ENCODE measurements at places on chromosomes 1 and 21.

DNA sequence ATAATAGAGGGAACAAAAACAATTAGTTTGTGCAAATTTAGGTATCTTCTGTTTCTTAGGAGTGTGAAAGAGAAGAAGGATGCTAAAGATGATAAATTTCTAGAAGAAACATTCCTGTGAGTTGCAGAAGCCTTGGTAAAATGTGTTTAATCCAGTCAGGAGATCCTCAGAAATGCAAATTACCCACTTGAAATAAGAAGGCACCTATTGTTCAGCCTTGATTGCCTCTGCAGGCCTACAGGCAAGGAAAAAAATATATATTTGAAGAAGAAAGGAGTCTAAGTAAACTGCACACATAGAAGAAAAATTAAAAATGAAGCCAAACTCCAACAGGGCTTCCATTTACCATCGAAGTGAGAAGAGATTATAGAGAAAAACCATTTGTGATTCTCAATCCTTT is 51.0 kb upstream of the LHX8 start:
- no peak for DNase-seq

- DNase-seq: no peak
Observed at GRCh38 chr1:226901421-226901820, 31.0 kb downstream of the PSEN2 start.

DNA sequence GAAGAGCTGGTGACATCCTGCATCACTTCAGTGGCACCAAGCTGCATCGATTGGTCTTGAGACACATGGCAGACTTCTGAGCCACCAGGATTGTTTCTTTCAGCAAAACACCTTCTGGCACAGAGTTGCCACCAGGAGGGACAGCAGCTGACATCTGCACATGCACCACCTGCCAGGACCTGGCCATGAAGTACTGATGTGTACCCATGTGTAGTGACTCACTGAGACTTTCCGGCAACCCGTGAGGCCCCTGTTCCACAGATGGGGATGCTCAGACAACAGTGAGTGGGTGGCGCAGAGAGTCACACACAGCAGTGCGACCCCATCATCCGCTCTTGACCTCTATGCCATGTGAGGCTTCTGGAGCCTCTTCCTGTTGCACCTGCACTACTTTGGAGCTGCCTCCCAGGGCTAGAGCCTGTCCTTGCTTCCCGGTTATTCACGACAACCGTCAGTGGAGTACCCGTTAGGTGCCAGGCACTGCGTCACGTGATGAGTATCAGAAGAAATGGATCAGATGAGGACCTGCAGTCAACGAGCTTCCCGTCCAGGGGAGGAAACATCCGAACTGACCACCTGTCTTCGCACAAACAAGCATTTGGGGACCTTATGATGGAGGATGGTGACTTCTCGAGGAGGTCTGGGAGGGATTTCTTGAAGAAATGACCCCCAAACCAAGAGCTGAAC is 80.5 kb upstream of the VAMP3 start:
- no peak for DNase-seq

DNA sequence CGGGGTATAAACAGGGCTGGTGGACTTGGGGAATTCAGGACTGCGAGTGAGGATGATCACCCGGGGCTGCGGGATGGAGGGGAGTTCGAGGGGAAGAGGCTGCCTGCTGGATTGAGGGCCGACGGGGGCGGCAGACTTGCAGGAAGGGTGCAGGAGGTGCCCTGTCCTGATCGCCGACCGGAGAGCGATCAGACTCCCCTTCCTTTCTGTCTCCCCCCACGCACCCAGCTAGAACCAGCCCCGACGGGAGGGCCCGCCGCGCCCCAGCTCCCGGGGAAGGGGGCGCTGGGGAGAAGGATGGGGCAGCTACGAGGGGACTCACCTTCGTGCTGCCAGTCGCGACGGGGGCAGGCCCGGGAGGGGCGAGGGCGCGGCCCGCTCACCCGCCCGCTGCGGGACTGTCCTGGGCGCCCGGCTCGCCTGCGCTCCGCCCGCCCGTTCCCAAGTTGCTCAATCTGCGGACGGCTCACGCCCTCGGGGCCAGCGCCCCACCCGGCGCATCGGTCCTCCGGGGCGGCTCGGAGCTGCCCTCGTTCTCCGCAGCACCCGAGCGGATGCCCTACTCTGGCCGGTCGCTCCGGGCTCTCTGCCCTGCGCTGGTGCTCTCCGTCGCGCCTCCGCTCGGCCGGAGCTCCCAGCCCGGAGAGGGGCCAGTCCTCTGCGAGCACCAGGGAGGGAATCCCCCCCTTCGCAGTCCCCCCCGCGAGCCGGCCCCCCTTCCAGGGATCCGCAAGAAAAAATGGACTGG is at the start of gene RSPO1:
Gene RSPO1 (minus strand): TSS at position 649 of the 748 bp plus-strand sequence. CDS start 5,231 bp downstream, outside the sequence.
- DNase-seq: peak; percentile 57

DNA sequence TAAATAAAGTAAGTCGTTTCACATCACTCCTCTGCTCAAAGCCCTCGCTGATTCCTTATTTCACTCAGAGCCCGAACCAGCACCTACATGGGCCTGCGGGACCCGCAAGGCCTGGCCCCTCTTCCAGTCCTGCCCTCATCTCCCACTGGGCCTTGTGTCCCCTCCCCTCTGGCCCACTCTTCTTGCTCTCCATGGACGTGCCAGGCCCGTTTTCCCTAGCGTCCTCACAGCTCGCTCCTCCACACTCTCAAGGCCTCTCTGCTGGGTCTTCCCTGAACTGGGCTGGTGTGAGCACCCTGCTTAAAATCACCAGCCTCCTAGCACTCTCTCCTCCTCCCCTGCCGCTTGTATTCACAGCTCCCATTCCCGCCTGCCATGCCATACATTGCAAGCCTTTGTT is 237.9 kb downstream of the FOXD2 start:
- DNase-seq: no peak

DNA sequence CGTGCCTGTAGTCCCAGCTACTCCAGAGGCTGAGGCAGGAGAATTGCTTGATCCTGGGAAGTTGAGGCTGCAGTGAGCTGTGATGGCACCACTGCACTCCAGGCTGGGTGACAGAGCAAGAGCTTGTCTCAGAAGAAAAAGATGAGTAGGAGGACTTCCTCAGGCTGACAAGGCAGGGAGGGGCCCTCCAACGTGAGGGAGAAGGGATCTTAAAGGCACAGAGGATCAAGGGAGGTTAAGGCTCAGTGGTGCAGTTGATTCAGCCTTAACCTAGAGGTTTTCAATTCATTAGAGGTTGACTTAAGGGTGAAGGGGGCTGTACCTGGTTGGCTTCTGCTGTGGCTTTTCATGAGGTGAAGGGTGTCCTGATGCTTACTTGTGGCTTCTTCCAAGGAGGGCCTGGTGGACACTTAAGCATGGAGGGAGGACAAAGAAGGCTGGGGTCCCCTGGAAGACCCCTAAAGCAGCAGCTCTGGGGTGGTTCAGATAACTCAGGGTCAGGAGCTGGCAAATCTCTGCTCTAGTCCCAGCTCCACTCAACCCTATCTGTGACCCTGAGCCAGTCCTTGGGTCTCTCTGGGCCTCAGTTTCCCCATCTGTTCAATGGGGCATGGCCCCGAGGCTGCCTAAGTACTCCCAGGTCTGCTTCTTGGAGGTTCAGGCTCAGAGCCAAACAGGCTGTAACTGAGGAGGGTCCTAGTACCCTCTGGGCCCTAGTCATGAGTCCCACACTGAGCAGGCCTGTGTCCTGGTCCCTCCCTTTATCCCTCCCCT is 6.3 kb downstream of the EXTL1 start:
- DNase-seq: no peak

DNA sequence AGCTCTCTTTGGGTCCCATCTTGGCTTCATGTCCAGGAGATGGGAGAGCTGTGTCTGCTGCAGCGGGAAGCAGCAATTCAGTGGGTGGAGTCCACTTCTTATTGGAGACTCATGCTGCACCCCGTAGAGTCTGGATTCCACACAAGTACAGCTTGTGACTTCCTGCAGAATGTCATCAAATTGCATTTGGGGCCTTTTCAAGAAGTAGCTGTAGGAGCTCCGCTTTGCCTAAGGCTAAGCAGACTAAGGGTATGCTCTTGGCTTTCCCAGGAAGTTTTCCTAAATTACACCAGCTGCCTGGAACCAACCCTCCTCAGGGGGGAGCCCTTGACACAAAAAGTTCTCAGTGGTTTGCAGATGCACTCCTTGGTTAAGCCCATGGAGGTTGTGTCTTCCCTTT is 5.7 kb upstream of the MOB3C start:
- peak; percentile 38 for DNase-seq

DNA sequence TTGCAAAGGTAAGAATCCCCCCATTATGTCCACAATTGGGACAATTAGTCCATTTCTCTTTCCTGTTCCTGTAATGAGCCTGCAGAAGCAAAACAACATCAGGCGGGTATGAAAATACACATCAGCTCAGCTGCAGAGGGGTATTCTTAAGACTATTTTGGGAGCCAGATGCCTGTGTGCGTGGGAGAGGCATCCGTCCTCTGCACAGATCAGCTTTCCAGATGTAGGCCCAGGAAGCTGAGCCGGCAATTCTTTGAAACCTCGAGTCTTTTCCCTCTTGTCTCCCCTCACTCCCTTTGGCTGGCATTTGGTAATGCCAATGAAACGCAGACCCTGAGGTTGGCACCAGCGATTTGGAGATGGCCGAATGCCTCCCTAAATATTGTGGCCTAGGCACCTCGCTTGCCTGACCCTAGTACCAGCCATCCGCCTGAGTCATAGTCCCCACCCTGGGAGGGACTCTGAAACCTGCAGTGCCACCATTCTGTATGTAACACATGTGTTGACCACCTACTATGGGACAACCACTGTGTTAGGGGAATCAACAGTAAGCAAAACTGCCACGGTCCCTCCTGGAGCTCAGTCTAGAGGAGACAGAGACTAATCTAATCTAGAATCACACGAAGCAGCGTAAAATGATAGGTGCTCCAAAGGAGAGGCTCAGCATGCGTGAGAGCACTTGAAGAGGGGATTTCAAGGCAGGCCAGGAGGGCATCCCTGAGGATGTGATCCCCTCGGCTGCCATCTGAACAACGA is 603.0 kb downstream of the MATN1 start:
- DNase-seq: no peak

DNA sequence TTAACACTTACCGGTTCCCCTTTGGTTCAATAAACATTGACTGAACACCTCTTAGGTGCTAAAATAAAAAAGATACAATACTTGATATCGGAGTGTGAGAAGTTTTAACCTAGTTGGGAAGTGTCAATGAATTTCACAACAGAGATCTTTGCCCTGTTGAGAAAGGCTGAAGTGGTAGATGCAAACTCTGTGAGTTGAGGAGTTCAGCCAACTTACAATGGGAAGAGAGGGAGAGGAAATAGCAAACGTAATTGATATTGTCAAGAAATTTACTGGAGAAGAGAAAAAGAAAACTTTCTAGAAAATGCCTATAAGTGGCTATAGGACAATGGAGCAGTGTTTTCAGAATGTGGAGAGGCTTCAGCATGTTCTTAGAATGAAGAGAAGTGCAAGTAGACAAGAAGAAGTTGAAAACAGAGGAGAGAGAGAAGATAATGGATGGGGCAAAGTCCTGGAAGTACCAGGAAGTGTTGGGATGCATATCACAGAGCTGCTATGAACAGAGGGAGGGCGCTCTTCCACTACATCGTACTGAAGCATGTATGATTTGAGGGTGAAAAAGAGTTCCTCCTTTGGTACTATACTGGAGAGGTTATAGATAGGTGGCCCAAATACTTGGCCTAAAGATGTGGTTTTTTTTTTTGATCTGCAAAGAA is 48.9 kb downstream of the MEF2D start:
- no peak for DNase-seq

GRCh38 chr1:28156821-28157220 is 19.7 kb downstream of the PTAFR start:
- no peak for DNase-seq

Data from GM13977 (cell line).